ENCODE measurements at places on chromosomes 3 and 15.

DNA sequence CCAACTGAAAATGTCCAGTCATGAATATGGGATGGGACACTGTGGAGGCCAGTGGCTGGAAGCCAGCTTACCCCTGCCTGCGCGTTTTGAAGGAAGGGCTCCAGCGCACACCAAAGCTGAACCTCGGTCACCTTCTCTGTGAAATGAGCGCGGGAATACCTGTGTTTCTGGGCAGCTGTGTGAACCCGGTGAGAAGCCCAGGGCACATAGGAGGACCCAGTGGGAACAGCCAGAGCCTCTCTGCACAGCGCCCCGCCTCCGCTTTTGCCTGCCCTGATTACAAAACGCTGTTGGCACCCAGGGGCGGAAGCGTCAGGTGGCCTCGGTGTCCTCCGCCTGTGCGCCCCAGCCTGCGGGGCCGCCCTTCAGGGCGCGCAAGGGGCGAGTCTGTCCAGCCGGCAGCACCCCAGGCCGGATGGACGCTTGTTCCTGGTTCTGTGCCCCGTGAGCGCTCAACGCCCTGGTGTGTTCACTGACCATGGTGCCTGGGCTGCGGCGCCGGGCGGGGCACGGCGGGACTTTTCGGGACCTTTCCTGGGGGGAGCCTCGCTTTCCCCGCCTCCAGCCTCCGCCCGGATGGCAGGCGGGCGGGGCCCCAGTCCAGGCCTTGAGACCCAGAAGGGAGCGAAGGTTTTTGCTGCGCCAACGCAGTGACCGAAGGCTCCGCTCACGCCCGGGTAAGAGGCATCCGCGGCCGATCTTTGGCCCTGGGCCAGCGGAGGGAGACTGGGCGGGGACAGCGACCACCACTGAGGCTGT, at the start of gene SQOR:
TSS of gene SQOR (plus strand) at position 598 of the 759 bp plus-strand sequence. CDS start 23,895 bp downstream, outside the sequence.
- peak; percentile 84 for DNase-seq

DNA sequence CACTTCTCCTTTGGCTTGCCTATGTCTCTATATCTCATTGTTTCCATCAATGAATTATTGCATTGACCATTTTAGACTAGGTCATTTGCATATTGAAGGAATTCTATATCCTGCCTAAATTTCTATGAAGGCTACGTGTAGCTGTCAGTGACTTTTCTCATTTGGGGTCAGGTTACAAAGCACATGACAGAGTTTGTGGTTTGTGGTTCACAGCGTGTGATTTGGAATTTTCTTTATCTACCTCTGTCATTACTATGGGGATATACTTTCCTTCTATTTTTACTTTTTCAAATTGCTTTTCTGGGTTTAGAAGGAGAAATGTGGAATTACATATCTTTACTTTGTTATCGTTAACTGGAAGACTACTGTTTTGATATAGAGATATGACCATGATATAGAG, 317.3 kb upstream of the CFAP20DC start:
- DNase-seq = no peak

DNA sequence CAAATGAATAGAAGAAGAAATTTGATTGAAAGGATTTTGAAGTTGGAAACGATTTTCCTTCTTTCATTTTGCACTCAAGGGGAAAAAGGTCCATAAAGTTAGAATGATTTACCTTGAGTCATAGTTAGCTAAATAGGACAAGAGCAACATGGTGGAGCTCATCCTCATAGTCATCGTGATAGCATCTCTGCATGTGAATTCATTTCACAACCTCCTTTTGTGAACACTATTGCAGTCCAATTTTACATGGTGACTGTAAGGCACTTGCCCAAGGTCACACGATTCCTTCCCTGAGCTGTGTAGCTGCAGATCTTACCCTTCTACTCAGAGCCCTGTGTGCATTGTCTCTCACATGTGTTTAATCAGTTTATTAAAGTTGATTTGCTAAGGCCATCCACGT, 359.8 kb upstream of the C2CD4B start:
- DNase-seq = no peak

- DNase-seq = no peak
Observed at GRCh38 chr3:47018269-47018611, 38.8 kb downstream of the NBEAL2 start.

- DNase-seq = no peak
Observed at GRCh38 chr3:123013876-123014275, 13.7 kb downstream of the SEMA5B start.

- no peak for DNase-seq
Observed at GRCh38 chr3:129654131-129654530, 47.7 kb upstream of the PLXND1 start.

DNA sequence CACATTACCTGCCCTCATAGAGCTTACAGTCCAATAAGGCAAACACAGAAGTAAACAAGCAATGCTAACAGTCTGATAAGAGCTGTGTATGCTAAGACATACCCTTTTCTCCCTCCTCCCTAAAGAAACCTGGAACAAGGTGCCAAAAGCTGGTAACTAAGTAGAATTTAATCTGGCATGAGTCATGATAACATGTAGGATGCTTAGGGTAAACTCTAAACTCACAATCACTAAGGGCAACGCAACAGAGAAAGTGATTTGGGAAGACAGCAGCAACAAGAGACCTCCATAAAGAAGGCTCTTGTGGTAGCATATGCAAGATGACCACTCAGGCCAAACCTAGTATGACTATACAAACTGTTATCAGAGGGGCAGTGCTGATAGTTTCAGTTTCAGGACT, 55.5 kb downstream of the MYO1E start:
- DNase-seq = no peak

GRCh38 chr3:15107075-15107947, 8.4 kb upstream of the RBSN start:
- no peak for DNase-seq

Data from activated CD8-positive, alpha-beta T cell treated with anti-CD3 and anti-CD28 coated beads for 36 hours (primary cell).